Activated CD4-positive, alpha-beta T cell treated with anti-CD3 and anti-CD28 coated beads for 1 hour (primary cell): ENCODE measurements at places on chromosomes 16 and 17.

GRCh38 chr16:65118871-65119270 is 3.0 kb downstream of the CDH11 start:
- no peak for DNase-seq

GRCh38 chr16:22232277-22233036 is 26.4 kb downstream of the EEF2K start:
- DNase-seq = no peak

DNA sequence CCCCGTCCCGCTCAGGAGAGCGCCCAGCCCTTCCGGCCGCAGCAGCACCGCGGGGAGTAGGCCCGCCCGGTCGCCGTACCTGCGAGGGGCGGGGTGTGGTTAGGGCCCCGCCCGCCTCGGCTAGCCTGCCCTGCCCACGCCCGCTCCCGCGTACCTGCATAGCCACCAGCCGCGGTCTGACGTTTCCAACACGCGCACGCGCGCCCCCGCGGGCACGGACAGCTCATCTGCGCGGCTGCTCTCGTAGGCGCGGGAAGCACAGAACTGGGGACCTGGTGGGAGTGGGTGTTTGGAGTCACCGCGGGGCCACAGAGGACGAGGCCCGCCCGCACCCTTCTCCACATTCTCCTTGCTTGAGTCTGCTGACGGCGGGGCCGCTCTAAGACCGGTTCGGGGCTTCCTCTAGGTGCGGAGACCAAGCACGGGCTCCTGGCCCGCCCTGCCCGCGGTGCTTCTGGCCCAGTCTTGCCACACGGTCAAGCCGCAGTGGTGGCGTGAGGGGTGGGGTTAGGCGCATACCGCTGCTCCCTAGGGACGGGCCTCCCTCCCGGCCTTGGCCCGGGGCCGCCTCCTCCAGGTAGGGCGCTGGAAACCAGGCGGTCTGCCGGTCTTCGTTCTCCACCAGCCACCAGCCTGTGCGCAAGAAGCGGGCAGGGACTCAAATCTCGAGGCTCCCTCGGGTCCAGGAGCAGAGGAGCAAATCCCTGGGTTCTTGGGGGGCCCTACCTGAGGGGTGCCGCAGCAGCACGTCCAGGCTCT is 1.8 kb downstream of the NOXO1 start:
- DNase-seq = no peak

GRCh38 chr17:50712641-50713040 is 4.9 kb upstream of the ANKRD40 start:
- no peak for DNase-seq
